Thymus (tissue), 14 donors: ENCODE measurements at places on chromosomes 16 and 17. TPM values are rescaled to one million over a fixed set of nuclear protein-coding genes. Genes with fewer than 3 reads are reported as not detected.

PYDC1 gene
- polyA plus RNA-seq: 10.1 TPM

DNA sequence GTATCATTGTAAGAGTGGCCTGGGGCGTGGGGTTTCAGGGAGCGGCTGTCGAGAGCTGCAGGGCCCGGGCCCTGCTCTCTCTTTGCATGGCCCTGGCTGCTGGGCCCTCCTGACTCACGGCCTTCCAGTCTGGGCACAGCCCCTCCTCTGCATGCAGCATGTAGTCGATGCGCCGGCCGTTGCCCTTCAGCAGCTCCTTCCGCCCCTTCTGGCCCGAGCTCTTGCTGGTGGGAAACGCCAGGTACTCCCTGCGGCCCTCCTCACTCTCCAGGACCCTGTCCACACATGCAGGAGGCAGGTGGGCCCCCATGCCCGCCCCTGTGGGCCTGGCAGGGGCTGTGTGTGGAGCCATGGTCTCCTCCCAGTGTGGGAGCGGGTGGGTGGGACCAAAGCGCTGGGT is 50.7 kb downstream of the PRMT7 start:
- no peak overlapping the region for H3K27ac ChIP-seq
- peaks cover 27% of the 10 kb centered on the region for H3K4me1 ChIP-seq
- no peak for DNase-seq
- H3K36me3 ChIP-seq: peaks cover 78% of the 10 kb centered on the region
- H3K4me3 ChIP-seq: no peak overlapping the region

DNA sequence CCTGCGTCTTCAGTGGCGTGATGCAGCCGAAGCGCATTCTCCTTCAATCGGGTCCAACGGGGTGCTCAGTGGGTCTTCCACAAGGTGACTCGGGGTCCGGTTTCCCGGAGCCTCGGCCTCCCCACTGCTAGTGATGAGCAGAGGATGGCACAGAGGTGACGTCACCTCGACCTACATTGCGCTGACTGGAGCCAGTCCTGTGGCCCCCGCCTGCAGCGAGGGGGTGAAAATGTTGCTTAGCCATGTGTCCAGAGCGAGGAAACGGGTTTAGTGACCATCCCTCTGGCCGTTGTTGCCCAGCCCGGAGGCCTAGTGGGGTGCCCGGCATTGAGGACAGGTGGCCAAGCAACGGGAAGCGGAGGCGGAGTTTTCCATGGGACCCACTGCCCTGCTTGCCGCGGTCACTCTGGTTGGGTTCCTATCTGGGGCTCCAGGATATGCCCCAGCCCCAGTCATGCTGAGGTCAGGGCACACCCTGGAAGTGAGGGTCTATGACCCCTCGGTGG is 190.6 kb upstream of the CIBAR2 start:
- DNase-seq: no peak
- H3K4me3 ChIP-seq: no peak overlapping the region
- no peaks in the 10 kb centered on the region for H3K27me3 ChIP-seq
- H3K27ac ChIP-seq: no peak overlapping the region
- peaks cover 58% of the 10 kb centered on the region for H3K4me1 ChIP-seq

TEX19 gene
- polyA plus RNA-seq: 0.02 TPM

DNA sequence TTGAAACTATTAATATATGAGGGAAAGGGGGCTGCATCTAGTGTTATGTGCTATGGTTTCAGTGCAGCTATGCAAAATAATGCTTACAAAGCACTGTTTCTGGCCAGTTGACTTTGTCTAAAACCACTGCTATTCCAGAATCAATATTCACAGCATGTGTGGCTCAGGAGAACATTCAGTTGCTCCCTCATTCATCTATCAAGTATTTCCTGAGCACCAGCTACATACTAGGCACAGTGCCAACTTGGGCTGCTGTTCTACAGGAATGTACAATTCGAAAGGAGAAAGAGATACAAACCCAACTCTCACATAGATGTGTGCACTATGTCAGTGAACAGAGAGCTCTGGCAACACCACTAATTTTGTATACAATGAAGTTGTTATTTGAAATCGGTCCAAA is 183.0 kb downstream of the PHKB start:
- H3K4me1 ChIP-seq: no peaks in the 10 kb centered on the region
- H3K36me3 ChIP-seq: peaks cover 9% of the 10 kb centered on the region
- no peak overlapping the region for H3K4me3 ChIP-seq
- no peaks in the 10 kb centered on the region for H3K27me3 ChIP-seq

- no peak overlapping the region for H3K4me3 ChIP-seq
- H3K27ac ChIP-seq: no peak overlapping the region
- no peaks in the 10 kb centered on the region for H3K27me3 ChIP-seq
- DNase-seq: no peak
Measured at GRCh38 chr16:86986809-86987487, 330.2 kb downstream of the C16orf95 start.

- DNase-seq: no peak
- H3K4me3 ChIP-seq: no peak overlapping the region
- H3K27me3 ChIP-seq: no peaks in the 10 kb centered on the region
Measured at GRCh38 chr16:6146874-6147425, 1049.4 kb upstream of the EEF2KMT start.

DNA sequence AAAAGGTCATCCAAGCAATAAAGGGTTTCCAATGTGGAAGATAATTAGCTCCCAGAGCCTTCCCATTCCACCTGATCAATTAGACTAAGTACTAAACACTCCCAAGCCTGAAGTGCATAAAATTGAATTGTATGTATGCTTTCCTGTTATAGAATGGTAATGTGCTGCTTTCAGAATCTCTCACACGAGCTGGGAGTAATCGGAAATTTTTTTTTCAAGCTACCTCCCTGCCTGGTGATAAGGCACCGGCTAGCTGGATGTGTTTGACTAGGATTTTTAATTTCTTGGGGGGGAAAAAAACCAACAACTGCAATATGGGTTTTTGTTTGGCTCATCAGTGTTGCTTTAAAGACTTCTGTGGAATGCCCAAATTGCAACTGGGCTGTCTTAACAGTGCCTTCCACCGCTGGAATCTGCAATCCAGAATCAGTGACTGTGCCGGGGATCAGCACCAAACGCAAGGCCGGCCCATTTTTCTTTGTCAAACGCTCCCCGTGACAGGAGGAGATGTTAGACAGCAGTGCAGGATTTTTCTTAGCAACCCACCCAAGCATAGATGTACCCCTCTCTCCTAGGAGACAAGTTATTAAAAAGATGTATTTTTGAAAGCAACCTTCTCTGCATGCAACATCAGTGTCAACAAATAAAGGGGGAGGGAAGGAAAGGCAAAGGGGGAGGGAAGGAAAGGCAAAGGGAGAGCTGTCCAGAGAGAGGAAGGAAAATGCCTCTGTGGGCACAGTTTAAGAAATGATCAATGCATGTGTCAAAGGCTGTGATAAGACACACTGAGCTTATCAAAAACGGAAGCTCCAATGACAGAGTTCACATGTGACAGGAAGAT is 387.2 kb downstream of the NPIPA8 start:
- H3K27me3 ChIP-seq: no peaks in the 10 kb centered on the region
- H3K4me1 ChIP-seq: no peaks in the 10 kb centered on the region
- no peak overlapping the region for H3K4me3 ChIP-seq
- no peaks in the 10 kb centered on the region for H3K36me3 ChIP-seq
- no peak for DNase-seq
- H3K27ac ChIP-seq: no peak overlapping the region

GRCh38 chr16:3235856-3236669 is 1.1 kb upstream of the ZNF200 start:
- peaks cover 13% of the 10 kb centered on the region for H3K4me1 ChIP-seq
- H3K27ac ChIP-seq: no peak overlapping the region
- no peaks in the 10 kb centered on the region for H3K27me3 ChIP-seq
- no peak overlapping the region for H3K4me3 ChIP-seq
- DNase-seq: no peak
- peaks cover 16% of the 10 kb centered on the region for H3K36me3 ChIP-seq

CEP112 gene
- polyA plus RNA-seq: 8.5 TPM

- H3K4me3 ChIP-seq: no peak overlapping the region
- H3K36me3 ChIP-seq: peaks cover 37% of the 10 kb centered on the region
- no peaks in the 10 kb centered on the region for H3K27me3 ChIP-seq
- peak; percentile 10 for DNase-seq
- H3K4me1 ChIP-seq: no peaks in the 10 kb centered on the region
- no peak overlapping the region for H3K27ac ChIP-seq
Measured at GRCh38 chr17:47604598-47604927, 45.2 kb upstream of the KPNB1 start.

SLC6A2 gene
- 0.25 TPM for polyA plus RNA-seq
